ENCODE measurements at places on chromosomes 16 and 17.

- DNase-seq: peak; percentile 85
Measured at GRCh38 chr16:4371357-4372000, at the start of gene VASN. TSS of gene VASN (plus strand) at chr16:4371848. CDS start at chr16:4380878, 9,030 bp downstream.

- no peak for DNase-seq
Measured at GRCh38 chr17:64270885-64271284, 7.8 kb upstream of the TEX2 start.

DNA sequence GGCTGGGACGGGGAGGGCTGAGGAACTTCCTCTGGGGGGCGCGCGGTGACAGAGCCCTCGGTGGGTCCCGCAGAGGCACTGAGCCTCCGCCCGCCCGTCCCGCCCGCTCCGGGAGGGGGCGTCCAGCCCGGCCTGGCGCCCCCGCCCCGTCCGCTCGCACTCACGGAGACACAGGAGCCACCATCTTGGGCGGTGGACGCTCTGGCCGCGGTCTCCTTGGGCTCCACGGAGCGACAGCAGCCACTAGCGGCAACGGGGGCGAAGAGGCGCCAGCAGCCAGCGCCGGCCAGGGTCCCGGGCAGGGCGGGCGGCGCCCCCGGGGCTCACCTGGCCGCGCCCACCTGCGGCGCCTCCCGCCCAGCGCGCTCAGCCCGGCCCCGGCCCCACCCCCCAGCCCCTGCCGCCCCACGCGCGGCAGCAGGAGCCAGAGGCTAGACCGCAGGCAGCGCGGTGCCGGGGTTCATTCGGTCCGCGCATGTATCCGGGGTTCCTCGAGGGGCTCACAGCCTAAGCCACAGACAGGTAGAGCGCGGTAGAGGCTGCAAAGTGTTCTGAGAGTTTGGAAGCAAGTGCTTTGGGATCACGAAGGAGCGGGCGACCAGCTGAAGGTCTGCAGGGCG is at the start of gene C17orf113:
Gene C17orf113, minus strand, starts transcription at position 209 of the 620 bp plus-strand sequence. CDS start 7,225 bp downstream, outside the sequence.
- peak; percentile 59 for DNase-seq

DNA sequence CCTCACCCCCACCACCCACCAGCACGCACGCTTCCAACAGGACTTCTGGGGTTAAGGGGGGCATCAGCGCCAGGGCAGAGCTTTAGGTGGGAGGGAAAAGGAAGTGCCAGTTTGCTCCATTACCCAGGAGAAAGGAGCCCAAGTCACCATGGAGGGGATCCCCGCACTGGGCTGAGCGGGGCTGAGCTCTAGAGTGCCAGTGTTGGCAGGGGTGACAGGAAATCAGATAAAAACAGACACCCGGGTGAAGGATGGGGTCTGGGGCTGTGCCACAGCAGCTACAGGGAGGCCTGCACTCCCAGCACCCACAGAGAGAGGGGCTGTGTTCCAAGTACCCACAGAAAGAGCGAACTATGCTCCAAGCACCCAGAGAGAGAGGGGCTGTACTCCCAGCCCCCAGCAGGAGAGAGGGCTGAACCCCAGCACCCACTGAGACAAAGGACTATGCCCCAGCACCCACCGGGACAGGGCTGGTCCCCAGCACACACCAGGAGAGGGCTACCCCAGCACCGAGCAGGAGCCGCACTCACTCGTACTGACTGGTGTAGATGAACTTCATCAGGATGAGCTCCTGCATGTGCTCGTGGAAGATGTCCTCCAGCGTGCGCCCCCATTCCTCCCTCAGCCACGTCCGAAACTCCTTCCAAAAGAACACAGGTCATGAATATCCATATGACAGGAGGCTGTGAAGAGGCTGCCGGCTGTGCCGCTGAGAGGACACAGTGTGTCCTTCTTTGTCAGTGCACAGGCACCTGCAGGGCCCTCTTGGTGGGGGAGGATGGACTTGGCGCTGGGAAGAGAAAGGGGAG is 18.6 kb upstream of the C16orf95 start:
- no peak for DNase-seq

- no peak for DNase-seq
Measured at GRCh38 chr16:1556254-1556653, 22.8 kb downstream of the TMEM204 start.

- no peak for DNase-seq
Measured at GRCh38 chr17:55969562-55970324, 183.5 kb upstream of the ANKFN1 start.

DNA sequence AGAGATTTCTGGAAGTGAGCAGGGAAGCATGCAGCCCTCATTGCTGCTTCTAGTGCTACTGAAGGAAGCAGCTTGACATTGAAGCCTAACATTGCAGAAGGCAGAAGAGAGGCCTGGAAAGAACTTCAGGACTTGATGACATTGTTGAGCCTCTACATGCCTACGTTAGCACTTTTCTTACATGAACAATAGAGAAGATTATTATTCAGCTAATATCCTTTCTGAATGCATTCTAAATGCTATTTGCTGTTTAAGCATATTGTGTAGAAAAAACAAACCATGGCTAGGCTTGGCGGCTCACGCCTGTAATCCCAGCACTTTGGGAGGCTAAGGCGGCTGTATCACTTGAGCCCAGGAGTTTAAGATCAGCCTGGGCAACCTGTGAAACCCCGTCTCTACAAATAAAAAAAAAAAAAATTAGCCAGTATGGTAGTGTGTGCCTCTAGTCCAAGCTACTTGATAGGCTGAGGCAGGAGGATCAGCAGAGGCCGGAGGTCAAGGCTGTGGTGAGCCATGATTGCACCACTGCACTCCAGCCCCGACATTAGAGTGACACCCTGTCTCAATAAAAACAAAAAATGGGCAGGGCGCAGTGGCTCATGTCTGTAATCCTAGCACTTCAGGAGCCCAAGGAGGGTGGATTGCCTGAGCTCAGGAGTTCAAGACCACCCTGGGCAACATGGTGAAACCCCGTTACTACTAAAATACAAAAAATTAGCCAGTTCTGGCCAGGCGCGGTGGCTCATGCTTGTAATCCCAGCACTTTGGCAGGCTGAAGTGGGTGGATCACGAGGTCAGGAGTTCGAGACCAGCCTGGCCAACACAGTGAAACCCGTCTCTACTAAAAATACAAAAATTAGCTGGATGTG is 2.2 kb upstream of the AURKB start:
- no peak for DNase-seq

- DNase-seq: no peak
Measured at GRCh38 chr17:48520631-48521079, 10.2 kb downstream of the HOXB1 start.

- peak; percentile 62 for DNase-seq
Measured at GRCh38 chr17:8225813-8226535, 15.6 kb upstream of the AURKB start.

GRCh38 chr17:35709874-35710273 is 21.6 kb upstream of the RASL10B start:
- no peak for DNase-seq

- no peak for DNase-seq
Measured at GRCh38 chr17:62597920-62598319, 29.6 kb upstream of the MRC2 start.

DNA sequence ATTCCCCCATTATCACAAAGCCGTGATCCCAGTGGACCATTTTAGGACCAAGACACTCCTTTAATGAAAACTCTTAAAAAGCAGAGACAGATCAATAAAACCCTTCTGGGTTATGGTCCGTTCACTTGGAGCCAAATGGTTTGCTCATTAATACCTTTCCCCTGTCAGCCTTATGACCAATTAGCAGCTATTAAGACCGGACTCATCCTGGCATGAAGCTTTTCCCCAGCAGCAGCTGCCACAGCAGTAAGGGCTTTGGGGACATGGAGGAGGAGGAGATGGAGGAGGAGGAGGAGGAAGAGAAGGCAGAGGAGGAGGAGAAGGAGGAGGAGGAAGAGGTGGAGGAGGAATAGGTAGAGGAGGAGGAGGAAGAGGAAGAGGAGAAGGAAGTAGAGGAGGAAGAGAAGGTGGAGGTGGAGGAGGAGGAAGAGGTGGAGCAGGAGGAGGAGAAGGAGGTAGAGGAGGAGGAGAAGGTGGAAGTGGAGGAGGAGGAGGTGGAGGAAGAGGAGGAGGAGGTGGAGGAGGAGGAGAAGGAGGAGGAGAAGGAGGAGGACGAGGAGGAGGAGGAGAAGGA is 50.1 kb upstream of the IRX3 start:
- no peak for DNase-seq

DNA sequence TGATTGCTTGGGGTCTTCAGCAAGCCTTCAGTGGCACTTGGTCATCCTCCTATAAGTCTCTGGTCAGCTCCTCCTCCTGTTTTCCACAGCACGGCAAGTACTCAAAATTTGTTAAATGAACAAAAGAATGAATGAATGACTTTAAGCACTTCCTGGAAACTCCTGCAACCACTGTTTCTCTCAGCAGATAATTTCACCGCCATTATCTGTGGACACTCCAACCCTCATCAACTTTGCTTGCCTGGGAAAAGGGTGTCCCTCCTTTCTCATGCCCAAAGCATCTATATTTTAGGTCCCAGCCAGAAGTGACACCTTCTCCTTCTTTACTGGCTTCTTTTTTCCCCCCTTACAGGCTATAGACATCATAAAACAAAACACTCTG is 4.4 kb downstream of the PROCA1 start:
- no peak for DNase-seq

DNA sequence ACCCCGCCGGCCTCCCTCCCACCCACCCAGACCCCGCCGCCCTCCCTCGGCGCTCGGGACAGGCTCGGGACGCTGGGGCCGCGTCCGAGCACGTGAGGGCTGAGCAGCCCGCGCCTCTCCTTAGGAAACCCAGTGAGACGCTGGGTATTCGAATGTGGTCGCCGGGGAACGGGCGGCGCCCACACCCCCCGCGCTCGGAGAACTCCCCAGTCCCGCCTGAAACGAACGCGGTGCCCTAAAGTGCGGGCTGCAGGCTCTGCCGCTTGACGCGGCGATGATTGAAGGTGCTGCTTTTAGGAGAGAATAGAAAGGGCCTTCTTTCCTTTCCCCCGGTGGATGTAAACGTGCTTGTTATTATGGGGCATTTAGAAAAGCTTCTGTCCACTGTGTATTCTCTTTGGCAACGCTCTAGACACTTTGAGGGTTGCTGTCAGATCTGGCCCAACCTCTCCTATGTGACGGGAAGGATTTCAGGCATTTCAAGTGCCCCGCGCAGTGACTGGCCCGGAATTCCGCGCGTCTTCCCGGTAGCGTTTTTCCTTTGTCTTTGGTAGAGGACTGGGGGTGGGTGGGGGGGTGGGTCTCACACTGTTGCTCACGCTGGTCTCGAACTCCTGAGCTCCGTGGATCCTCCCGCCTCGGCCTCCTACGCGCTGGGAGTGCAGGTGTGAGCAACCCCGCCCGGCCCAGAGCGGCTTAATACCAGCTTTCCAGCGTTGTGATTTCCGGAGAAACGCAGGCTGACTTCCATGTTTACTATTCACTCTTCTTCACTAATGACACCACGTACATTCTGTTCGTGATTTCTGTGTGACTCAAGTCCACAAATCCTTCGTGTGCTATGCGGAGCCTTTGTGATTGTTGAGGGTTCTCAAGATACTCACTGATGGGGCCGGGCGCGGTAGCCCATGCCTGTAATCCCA is 21.8 kb upstream of the FOXK2 start:
- DNase-seq: peak; percentile 54

GRCh38 chr17:36936455-36937000 is 747 bp upstream of the LHX1 start:
- peak; percentile 38 for DNase-seq

DNA sequence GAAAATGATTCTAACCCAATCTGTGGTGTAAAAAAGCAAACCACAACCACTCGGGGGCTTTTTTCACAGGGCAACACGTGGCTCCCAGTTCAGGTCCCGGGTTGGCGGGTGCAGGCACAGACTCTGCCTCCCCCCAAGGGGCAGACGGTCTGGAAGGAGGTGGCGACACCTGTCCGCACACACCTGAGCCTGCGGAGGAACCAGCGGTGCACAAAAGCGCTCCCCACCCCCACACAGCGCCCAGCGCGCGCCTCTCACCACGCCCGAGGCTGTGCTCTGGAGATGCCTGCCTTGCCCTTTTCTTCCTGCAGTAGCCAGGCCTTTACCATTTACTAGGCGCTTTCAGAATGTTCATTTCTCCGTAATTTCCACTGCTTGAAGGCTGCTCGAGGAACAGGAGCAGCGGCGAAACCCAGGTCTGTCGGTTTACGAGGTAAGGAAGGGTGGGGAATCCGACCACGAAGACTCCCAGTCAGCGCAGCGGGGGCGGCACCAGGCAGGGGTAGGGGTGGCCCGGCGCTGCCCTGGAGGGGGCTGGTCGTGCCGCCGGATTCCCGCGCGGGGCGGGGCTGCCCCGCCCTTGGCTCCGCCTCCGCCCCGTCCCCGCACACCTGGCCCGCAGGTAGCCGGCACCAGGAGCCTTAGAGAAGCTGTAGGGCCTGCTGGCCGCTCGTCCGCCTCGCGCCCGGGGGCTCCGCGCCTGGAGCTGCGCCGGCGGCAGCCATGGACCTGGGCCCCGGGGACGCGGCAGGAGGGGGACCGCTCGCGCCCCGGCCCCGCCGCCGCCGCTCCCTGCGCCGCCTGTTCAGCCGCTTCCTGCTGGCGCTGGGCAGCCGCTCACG is at the start of gene USP43:
Gene USP43, plus strand, starts transcription at position 608 of the 842 bp plus-strand sequence. Its CDS starts 116 bp downstream, at position 724.
- peak; percentile 25 for DNase-seq

DNA sequence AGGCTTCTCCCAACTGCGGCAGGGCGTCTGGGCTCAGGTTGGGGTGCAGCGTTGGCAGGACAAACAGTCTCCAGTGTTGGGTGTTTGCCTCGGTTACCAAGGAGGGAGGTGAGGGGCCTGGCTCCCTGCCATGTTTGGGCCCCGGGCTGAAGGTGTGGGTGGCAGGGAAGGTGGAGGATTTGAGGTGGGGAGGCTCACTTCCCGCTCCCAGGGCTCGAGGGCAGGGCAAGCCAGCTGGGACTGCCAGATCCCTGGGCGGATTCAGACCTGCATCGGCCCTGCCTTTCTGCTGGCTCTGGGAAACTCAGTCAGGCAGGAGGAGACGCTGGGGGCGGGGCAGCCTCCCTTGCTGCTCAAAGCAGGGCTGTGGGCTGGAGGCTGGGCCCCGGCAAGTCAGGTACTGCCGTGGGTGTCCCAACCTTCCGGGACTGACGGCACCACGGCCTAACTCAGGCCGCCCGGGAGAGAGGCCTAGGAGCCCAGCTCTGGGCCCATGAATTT is 31.3 kb upstream of the KRT17 start:
- DNase-seq: no peak

GRCh38 chr17:79233916-79234551 is 159.4 kb downstream of the ENGASE start:
- DNase-seq: no peak

- no peak for DNase-seq
Measured at GRCh38 chr16:7055443-7055842, 277.2 kb upstream of the RBFOX1 start.

- no peak for DNase-seq
Measured at GRCh38 chr16:78953526-78953925, 647.0 kb downstream of the MAF start.

GRCh38 chr16:78697426-78697825 is 598.0 kb downstream of the WWOX start:
- no peak for DNase-seq

All from activated T-cell treated with anti-CD3 and anti-CD28 coated beads, Interleukin-2, amount 50 U/mL, for 1 hour (primary cell).